Body of pancreas (tissue), 4 donors: ENCODE measurements at places on chromosomes 5 and 9. TPM values are rescaled to one million over a fixed set of nuclear protein-coding genes. Genes with fewer than 3 reads are reported as not detected.

The SPINK13 gene
- total RNA-seq: 2.6 TPM

The RGS7BP gene
- 3.1 TPM for total RNA-seq

The EGFLAM gene
- total RNA-seq: 4.6 TPM

The MYOZ3 gene
- 0.26 TPM for total RNA-seq

The TMEM215 gene
- total RNA-seq: not detected

The IL5 gene
- not detected for total RNA-seq
